ENCODE measurements at places on chromosomes 12 and 14.

DNA sequence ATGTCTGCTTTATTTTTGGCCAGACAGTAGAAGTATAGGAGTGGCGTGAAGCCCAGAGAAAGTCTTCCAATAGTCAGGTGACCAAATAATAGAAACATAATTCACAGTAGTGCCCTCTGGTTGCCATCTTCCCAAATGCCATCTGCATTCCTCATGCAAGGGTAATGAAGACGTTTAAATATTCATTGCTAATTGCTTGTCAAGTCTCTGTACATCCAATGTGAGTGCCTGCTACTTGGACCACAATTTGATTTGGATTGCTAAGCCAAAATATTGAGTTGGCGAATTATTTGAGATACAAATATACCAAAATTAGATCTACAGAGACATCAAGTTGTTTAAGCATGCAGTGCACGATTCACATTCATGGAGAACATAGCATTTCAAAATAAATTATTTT is 402.7 kb downstream of the SOX5 start:
- H3K4me1 ChIP-seq: no peaks in the 10 kb centered on the region
- H3K27ac ChIP-seq: no peak overlapping the region
- no peak for DNase-seq
- no peak overlapping the region for H3K4me3 ChIP-seq

- no peak overlapping the region for H3K4me3 ChIP-seq
- no peaks in the 10 kb centered on the region for H3K4me1 ChIP-seq
- H3K27me3 ChIP-seq: no peaks in the 10 kb centered on the region
- H3K36me3 ChIP-seq: no peaks in the 10 kb centered on the region
- no peak for DNase-seq
Observed at GRCh38 chr12:80068173-80068572, 31.2 kb upstream of the OTOGL start.

DNA sequence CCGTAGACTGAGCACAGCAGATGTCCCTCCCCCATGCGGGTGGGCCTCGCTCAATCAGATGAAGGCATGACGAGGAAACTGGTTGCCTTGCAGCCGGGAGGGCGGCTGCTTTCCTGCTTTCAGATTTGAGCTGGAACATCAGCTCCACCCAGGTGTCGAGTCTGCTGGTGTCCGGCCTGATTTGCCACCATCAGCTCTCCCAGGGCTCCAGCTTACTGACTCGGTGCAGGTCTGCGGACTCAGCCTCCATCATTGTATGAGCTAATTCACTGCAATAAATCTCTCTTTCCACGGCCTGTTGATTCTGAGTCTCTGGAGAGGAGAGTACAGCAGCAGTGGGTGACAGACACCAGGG is 156.2 kb downstream of the KIF26A start:
- H3K27ac ChIP-seq: no peak overlapping the region
- H3K4me1 ChIP-seq: no peaks in the 10 kb centered on the region
- no peaks in the 10 kb centered on the region for H3K36me3 ChIP-seq
- no peak overlapping the region for H3K4me3 ChIP-seq
- peaks cover 60% of the 10 kb centered on the region for H3K27me3 ChIP-seq

DNA sequence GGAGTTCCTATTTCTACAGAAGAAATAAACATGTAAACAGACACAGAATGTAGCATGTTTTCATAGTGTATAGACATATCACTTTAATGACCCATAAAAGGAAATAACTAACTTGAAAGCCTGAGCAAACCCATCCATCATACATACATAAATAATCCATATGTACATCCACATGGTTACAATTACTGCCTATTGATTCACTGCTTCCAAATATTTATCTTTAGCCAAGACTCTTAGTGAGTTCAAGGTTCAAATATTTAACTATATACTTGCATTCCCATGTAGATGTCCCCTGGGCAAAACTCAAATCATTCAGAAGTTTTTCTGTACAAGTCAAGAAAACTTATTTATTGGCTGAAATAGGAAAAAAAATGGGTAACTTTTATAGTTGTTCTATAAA is 95.4 kb downstream of the CCER1 start:
- no peak for DNase-seq
- H3K4me3 ChIP-seq: no peak overlapping the region
- H3K4me1 ChIP-seq: peaks cover 10% of the 10 kb centered on the region
- no peak overlapping the region for H3K27ac ChIP-seq

- H3K27me3 ChIP-seq: no peaks in the 10 kb centered on the region
- peak; percentile 81 for DNase-seq
- H3K27ac ChIP-seq: peak within 1 kb of the TSS; percentile 91
- H3K4me1 ChIP-seq: peaks cover 9% of the 10 kb centered on the region
- H3K36me3 ChIP-seq: peaks cover 17% of the 10 kb centered on the region
Observed at GRCh38 chr12:57604454-57604991, at the start of gene DTX3. TSS of gene DTX3 (plus strand) at chr12:57604824. CDS start at chr12:57606518, 1,694 bp downstream.

DNA sequence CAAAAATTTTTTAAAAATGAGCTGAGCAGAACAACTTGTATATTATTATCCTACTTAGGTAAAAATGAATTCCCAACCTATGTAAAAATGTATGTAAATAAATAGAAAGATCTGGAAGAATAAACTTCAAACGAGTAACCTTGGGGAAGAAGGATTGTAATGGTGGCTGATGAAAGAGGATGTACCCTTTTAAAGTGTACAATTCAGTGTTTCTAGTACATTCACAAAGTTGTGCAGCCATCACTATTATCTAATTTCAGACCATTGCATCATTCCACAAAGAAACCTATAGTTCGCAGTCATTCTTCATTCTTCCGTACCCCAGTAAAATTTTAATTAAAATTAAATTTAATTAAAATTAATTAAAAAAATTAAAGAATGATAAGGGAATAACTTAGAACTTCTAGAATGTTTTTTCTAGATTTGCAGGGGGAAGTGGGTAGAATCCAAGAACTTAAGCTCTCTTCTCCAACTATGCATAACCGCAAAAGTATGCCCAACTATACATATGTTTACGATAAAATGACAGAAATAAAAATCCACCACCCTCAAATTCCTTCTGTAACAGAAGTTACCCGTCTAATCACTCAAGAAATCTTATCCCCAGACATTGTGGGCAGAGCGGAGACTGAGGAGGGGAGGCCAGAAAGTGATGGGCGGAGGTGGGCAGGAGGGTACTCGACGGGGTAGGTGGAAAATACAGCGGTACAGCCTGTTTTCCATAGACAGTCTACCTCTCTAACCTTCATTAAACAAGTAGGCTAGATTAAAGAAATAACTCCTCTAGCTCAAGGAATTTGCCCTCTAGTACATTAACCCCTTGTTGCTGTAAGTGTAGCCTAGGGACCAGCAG is 921 bp downstream of the DEPDC4 start:
- peak overlapping the region; percentile 90 for H3K4me3 ChIP-seq
- peaks cover 35% of the 10 kb centered on the region for H3K4me1 ChIP-seq
- no peak for DNase-seq
- peak overlapping the region; percentile 84 for H3K27ac ChIP-seq

GRCh38 chr12:4700621-4701026 is 19.6 kb upstream of the GALNT8 start:
- H3K27me3 ChIP-seq: no peaks in the 10 kb centered on the region
- no peak overlapping the region for H3K4me3 ChIP-seq
- no peak overlapping the region for H3K27ac ChIP-seq
- H3K36me3 ChIP-seq: no peaks in the 10 kb centered on the region

DNA sequence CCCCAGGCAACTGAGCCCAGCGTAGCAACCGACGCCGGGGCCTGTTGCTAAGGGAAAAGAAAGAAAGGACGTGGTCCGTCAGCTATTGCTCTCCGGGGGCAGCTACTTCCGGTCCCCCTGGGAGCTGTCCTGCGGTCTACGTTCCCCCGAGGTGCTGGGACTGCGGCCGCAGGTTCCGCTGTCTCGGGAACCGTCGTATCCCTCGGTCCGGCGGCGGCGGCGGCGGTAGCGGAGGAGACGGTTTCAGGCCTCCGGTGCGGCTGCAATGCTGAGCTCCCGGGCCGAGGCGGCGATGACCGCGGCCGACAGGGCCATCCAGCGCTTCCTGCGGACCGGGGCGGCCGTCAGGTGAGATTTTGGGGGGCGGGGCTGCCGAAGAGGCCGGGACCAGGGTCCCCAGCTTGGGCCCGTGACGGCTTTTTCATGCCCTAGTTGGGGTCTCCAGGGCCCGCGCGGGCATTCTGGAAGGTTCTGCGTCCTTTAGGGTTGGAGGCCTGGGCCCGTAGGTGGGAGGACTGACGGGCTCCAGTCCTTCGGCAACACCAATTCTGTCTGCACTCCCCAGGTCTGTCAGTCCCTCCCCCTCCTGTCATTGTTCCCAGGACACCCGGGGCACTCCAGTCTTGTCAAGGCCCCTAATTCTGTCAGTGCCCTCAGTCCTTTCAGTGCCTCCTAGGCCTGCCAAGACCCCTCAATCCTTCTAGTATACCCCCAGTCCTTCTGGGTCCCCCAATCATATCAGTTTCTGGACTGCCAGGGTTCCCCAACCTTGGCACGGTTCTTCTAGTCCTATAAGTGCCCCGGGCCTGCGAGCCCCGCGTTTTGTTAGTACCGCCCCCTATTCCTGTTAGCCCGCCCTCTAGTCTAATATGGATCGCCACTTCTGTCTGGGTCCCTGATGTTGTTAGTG is at the start of gene USP30:
Gene USP30, plus strand, starts transcription at position 163 of the 910 bp plus-strand sequence. Its CDS starts 103 bp downstream, at position 266.
- no peaks in the 10 kb centered on the region for H3K27me3 ChIP-seq
- H3K4me1 ChIP-seq: peaks cover 26% of the 10 kb centered on the region
- peaks cover 9% of the 10 kb centered on the region for H3K36me3 ChIP-seq
- DNase-seq: peak; percentile 88
- H3K27ac ChIP-seq: peak within 1 kb of the TSS; percentile 89

GRCh38 chr14:64788706-64789105 is 84.5 kb downstream of the PLEKHG3 start:
- no peak overlapping the region for H3K27ac ChIP-seq
- H3K4me1 ChIP-seq: no peaks in the 10 kb centered on the region
- no peak overlapping the region for H3K4me3 ChIP-seq
- no peak for DNase-seq
- no peaks in the 10 kb centered on the region for H3K27me3 ChIP-seq
- no peaks in the 10 kb centered on the region for H3K36me3 ChIP-seq

DNA sequence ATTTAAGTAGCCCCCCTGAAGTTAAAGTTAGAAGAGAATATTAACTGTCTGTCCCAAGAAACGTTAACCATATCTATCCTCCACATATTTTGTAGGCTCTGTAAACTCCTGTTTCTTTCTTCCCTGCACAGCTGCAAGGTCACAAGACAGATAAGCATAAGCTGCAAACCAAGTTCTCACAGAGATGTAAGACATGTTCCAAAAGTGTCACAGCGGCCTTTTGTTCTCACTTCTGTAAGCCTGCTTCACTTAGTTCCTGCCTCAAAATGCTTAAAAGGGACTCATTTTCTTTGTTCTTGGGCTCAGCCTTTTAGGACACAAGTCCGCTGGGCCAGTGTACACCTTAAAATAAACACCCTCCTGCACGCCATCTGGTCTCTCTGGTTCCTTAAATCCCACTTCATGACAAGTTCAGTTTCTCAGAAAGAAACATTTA is 3.2 kb downstream of the RNASE1 start:
- no peaks in the 10 kb centered on the region for H3K27me3 ChIP-seq
- H3K36me3 ChIP-seq: no peaks in the 10 kb centered on the region
- H3K27ac ChIP-seq: peak overlapping the region; percentile 33

DNA sequence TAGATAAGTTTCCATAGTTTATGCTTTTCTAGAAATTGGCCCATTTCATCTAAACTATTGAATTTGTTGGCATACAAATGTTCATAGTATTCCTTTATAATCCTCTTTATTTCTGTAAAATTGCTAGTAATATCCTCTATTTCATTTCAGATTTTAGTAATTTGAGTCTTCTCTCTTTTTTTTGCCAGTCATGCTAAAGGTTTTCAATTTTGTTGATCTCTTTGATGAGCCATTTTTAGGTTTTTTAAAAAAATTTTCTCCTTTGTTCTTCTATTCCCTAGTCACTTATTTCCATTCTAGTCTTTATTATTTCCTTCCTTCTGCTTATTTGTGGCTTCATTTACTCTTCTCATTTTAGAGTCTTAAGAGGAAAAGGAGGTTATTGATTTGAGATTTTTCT is 19.4 kb upstream of the PPM1A start:
- H3K27ac ChIP-seq: no peak overlapping the region
- H3K36me3 ChIP-seq: no peaks in the 10 kb centered on the region
- no peaks in the 10 kb centered on the region for H3K4me1 ChIP-seq
- DNase-seq: no peak

GRCh38 chr14:89957791-89958190 is 2.1 kb downstream of the TDP1 start:
- H3K4me3 ChIP-seq: no peak overlapping the region
- no peak for DNase-seq
- H3K4me1 ChIP-seq: peaks cover 26% of the 10 kb centered on the region
- no peak overlapping the region for H3K27ac ChIP-seq
- H3K36me3 ChIP-seq: peaks cover 1% of the 10 kb centered on the region

- DNase-seq: no peak
- H3K4me1 ChIP-seq: peaks cover 65% of the 10 kb centered on the region
- no peak overlapping the region for H3K4me3 ChIP-seq
Observed at GRCh38 chr12:6462234-6462995, 8.1 kb downstream of the VAMP1 start.

GRCh38 chr14:102927878-102928411 is 5.5 kb downstream of the AMN start:
- H3K27ac ChIP-seq: peak overlapping the region; percentile 77
- peaks cover 51% of the 10 kb centered on the region for H3K4me1 ChIP-seq
- H3K27me3 ChIP-seq: peaks cover 82% of the 10 kb centered on the region
- H3K4me3 ChIP-seq: peak overlapping the region; percentile 58
- no peak for DNase-seq

DNA sequence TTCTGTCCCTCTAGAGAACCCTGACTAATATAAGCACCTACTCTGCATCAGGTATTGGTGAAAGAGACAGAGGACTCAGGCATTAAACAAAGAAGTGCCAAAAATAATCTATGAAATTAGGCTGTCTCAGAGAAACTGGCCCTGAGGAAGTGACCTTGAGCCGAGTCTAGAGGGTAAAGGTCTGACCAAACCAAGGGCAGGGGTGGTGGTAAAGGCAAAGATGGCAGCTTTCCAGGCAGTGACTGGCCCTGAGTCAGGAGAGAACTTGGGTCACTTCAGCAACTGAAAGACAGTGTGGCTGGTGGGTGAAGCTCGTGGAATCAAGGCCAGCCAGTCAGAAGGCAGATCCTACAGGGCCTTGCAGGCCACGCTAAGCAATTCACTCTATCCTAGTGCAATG is 30.6 kb downstream of the CDKL1 start:
- no peaks in the 10 kb centered on the region for H3K27me3 ChIP-seq

- H3K27me3 ChIP-seq: no peaks in the 10 kb centered on the region
- no peaks in the 10 kb centered on the region for H3K4me1 ChIP-seq
- no peak overlapping the region for H3K27ac ChIP-seq
- H3K36me3 ChIP-seq: no peaks in the 10 kb centered on the region
- H3K4me3 ChIP-seq: no peak overlapping the region
- no peak for DNase-seq
Observed at GRCh38 chr14:78259831-78260230, 89.7 kb downstream of the NRXN3 start.

DNA sequence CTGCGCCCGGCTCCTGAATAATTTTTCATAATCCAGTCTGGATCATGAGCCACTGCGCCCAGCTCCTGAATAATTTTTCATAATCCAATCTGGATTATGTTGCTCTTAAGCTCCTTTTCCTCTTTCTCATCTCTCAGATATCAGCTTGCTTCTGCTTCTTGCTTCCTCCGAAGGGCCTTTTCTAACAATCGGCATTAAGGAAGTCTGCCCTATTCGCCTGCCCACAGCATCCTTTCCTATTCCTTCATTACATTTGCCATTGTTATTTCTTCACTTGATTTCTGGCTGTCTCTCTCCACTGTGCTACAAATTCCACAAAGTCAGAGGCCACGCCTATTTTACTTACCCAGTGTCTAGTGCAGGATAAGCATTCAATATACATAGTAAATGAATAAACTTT is 83.5 kb downstream of the TTC7B start:
- H3K4me1 ChIP-seq: no peaks in the 10 kb centered on the region
- no peaks in the 10 kb centered on the region for H3K36me3 ChIP-seq
- no peak overlapping the region for H3K27ac ChIP-seq
